ENCODE measurements at places on chromosomes 3 and 15.

DNA sequence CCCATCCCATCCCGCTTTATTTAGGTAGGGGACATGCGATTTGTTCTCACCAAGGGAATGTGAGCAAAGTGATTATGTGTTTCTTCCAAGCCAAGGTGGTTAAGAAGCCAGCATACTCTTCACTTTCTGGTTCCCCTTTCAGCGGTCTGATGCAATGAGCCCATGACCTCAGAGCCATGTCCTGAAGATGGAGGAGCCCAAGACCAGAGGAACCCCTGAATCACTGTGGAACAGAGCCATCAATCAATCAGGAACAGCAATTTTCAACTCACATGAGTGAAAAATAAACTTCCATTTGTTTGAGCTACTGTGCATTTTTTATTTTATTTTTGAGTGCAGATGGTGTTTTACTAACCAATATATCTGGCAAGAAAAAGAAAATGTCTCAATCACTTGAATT is 10.8 kb downstream of the THRB start:
- DNase-seq: no peak

DNA sequence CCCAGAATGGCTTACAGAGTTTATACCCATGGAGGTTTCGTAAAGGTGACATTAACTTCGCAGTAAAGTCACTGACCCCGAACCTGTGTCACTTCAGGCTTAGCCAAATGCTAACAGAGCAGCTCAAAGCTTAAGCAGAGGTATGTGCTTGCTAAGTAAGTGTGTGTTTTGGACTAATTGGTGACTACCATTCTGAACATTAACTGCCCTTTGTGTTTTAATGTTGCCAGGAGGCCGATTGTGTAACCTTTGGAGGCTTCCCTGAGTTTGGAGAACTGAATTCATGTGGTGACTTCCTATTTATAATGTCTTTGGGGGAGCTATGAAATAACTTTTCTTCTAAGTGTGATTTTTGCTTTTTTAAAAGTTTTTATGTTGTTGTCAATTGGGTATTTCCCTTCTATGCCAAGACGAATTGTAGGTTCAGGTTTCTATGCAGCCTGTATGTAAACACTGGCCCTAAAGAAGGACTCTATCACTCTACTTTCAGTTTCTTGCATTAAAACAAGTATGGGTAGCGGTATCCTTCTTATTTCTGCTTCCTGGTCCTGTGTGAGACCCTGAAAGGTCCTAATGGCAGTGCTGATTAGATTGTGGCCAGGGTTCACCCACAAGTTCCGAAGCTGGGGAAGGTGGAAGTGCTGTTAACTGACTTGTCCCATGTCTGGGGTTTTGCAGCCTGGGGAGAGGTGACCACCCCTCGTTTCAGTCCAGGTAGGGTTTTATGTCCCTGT is 86.3 kb downstream of the IGF1R start:
- no peak for DNase-seq

GRCh38 chr3:81518945-81519344 is 242.5 kb downstream of the GBE1 start:
- DNase-seq: no peak

DNA sequence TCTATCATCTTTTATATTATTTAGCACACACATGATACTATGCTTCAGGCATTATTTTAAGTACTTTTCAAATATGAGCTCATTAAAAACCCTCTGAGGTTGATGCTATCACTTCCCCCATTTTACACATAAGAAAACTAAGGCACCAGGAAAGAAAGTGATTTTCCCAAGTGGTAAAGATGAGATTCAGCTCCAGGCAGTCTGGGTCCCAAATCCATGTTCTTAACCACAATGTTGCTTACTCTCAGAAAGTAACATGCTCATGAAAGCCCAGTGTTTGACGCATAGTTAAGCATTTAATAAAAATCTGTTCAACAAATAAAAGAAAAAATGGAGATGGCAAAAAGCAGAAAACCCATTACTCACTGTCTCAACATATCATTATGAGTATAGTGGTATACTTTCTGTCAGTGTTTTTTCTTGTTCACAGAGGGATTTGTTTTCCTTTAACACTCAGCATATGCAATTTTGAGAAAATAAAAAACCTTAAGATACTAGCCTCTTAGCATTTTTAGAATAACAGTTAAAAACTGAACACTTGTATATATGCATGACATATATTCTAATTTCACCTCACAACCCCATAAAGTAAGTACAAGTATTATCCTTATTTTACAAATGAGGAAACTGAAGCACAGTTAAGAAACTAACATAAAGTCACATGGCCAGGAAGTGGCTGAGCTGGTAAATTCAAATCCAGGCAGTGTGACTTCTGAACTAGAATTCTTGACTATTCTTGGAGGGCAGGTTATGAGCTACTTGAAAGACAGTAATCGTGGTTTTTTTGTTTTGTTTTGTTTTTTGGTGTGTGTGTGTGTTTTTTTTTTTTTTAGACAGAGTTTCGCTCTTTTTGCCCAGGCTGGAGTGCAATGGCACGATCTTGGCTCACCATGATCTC is 10.4 kb downstream of the PEAK1 start:
- no peak for DNase-seq

- DNase-seq: no peak
Measured at GRCh38 chr15:36313021-36313420, 266.4 kb upstream of the CDIN1 start.

DNA sequence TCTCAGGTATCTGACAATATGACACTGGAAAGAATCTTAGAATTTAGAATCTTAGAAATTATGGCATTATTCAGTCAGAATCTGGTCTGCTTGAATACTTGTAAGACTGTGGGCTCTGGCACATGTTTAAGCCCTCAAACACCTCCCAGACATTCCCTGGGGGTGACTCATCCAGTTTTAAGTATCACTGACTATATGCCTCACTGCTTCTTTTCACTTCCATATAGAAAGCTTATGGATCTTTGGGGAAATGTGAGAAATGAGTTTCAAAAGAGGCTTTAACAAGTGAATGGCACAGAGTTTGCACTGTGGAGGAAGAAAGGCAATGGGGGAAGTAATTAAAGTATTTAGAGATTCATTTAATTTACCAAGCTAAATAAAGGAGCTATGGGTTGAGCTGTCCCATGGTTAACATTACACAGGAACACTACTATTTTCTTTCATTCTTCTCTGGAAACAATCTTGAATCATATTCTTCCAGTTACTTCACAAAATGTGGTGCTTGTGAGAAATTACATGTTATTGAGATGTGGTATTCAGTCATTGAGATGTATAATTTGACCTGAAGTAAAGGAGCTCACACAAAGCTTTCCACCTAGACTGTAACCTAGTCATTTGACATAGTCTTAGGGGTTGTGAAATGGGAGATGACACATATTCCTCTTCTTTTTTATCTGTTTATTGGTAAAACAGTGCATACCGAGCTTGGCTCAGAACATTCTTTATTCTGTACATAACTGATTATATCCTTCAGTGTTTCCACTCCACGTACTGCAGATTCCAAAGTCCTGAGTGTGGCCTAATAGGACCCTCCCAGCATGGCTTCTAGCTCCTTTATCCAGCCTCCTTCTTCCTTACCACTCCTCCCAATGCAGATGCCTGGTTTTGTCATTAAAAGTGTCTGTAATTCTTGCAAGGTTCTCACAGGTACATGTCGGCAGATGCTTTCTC is 544.6 kb upstream of the NECTIN3 start:
- no peak for DNase-seq

DNA sequence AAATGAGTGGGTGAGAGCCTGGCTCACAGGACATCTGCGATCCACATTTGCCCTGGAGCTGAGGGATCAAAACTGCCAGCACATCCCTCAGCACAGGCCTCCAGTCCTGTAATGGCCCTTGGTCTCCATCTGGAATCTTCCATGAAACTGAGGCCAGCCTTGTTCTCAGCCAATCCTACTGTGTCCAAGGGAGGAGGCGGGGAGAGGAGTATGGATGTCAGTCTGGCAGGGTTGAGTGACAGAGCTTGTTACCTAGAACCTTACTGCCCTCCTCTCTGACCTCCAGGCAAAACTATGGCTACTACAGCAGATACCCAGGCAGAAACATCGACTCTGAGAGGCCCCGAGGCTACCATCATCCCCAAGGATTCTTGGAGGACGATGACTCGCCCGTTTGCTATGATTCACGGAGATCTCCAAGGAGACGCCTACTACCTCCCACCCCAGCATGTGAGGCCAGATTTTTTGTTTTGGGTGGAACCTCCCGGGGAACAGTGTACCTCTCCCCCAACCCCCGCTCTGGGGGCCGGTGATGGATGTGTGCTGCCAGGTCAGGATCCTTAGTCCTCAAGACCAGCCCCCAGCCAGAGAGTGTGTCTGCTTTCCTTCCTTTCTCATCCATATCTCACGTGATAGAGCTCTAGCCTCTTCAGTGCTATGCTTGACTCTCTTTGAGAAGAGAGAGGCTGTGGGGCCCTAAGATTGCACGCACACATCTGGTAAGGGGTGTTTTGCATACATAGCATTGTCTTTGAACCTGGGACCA is 41.3 kb downstream of the CHDH start:
- no peak for DNase-seq

DNA sequence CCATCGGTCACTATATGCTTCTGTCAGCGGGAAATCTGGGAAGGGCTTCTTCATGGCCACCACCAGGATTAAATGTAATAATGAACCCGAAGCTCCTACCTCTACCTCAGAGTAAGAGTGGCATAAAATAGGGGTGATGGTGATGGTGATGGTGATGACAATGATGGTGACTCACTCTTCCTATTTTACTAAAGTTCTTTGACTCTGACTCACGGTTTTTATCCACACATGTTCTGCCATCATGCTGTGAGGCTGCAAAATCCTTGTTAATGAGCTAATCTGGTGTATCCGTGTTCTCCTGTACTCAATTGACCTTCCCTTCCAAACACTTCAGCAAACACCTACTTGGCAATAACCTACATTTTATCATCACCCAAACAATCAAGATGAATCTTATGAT is 18.3 kb upstream of the FOXP1 start:
- DNase-seq: no peak

Data from stimulated activated CD4-positive, alpha-beta T cell treated with anti-CD3 and anti-CD28 coated beads, Interleukin-4, amount 100 ng/mL, for 24 hours (primary cell).